ENCODE measurements at places on chromosomes 7 and 10. TPM values are rescaled to one million over a fixed set of nuclear protein-coding genes. Genes with fewer than 3 reads are reported as not detected.

The NOS3 gene
- total RNA-seq = 0.22 TPM

The AGR3 gene
- total RNA-seq = not detected

The MRPS24 gene
- 78.1 TPM for total RNA-seq

The HOXA5 gene
- total RNA-seq = not detected

DNA sequence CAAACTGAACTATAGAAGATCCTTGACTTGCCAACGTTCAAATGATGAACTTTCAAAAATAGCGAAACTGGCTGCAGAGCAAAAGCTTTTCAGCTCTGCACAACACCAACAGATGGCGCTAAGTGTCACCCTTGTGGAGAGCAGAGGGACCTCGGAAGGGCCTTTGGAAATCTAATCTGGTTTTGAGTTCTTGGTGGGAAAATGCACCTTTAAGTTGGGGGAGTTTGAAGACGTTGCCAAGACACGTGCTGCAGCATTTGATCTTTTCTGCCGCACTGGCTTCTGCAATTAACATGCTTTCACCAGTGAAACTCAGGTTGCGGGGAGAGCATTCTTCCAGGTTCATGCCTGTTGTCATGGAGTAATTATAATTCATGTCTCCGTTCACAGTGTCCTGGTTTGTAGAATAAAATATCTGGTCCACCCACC lies 26.3 kb upstream of the WDR11 start:
- DNase-seq = no peak

GRCh38 chr7:41818765-41819398 lies 116.0 kb upstream of the INHBA start:
- DNase-seq = no peak

- DNase-seq = no peak
Observed at GRCh38 chr10:6465854-6466601, 114.0 kb downstream of the PRKCQ start.

DNA sequence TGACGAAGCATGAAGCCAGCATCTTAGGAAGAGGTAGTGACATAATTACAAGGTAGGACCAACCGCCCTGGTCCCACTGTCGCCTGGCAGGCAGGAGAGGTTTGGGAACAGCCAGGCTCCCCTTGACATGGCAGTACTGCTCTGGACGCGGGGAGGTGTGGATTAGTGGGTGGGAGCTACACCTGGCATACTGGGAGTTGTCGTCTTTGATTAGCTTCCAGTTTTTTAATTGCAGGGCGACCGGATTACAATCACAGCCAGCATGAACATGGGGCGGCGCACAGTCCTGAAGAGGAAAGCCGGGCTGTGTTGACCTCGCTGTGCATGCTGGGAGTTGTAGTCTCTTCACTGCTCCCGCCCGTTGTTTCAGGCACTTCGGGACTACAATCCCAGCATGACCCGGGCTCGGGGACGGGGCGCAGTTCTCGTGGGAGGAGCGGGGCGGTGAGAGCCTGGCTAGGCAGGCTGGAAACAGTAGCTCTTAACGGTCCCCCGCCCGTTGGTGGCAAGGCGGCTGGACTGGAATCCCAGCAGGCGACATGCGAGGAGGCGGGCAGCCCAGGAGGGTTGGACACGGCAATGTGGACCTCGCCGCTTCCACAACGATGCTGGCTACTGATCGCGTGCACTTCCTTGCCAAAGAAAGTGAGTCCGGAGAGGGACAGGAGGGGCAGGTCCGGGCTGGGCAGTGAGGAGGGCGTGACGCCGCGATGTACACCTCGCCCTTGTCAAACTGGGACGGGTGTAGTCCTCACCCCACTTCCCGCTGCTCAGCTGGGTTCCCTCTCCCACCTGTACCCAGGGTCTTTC lies 98.0 kb upstream of the ZNF722 start:
- peak; percentile 61 for DNase-seq

DNA sequence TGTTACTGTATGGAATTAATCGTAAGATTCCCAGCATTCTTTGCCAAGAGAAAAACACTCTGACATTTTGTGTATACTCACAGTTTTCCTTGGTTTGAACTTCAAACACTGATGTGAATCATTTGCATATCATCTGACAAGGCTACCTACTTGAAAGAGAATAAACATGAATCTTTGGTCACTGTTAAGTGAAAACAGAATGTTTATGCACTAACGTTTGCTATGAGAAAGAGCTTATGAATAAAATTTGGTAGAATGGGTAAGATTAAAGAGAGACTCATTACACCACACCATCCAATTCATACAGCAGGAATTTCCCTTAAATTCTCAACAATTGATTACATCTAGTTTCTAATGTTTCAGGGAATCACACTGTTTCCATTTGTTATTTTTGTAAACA lies 46.6 kb downstream of the MACC1 start:
- no peak for DNase-seq

- DNase-seq = no peak
Observed at GRCh38 chr7:100367676-100368613, 5.3 kb upstream of the PILRA start.

DNA sequence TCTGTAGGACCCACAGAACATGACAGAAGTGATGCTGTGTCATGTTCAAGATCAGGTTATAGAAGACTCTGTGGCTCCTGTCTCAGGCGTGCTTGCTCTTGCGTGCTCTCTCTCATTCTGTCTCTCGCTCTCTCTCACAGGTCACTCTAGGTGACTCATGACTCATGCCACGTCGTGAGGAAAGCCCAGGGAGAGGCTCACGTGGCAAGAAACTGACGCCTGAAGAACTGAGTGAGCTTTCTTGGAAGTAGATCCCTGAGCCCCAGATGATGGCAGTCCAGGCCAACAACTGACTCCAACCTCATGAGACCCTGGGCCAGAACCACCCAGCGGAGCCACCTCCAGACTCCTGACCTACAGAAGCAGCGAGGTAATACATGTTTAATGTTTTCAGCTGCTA lies 103.3 kb downstream of the DNMBP start:
- no peak for DNase-seq

DNA sequence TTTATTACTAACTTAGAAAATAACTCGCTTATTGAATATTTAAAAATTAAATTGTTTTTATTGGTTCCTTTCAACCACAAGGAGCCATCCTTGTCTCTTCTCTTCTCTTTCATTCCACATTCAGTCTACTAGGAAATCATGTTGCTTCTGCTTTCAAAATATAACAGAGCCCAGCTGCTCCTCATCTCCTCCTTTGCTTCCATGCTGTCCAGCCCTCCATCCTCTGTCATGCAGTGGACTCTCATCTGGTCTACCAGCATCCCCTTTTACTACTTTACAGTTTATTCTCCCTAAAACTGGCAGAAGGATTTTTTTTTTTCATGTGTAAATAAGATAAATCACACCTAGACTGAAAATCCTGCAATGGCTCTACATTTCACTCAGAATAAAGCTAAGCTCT lies 198.2 kb upstream of the CSTF2T start:
- DNase-seq = no peak
